Suprapubic skin (tissue), 4 donors: ENCODE measurements at places on chromosomes 2 and 18. TPM values are rescaled to one million over a fixed set of nuclear protein-coding genes. Genes with fewer than 3 reads are reported as not detected.

M1AP gene
- total RNA-seq: not detected

HK2 gene
- total RNA-seq: 15.4 TPM

DNA sequence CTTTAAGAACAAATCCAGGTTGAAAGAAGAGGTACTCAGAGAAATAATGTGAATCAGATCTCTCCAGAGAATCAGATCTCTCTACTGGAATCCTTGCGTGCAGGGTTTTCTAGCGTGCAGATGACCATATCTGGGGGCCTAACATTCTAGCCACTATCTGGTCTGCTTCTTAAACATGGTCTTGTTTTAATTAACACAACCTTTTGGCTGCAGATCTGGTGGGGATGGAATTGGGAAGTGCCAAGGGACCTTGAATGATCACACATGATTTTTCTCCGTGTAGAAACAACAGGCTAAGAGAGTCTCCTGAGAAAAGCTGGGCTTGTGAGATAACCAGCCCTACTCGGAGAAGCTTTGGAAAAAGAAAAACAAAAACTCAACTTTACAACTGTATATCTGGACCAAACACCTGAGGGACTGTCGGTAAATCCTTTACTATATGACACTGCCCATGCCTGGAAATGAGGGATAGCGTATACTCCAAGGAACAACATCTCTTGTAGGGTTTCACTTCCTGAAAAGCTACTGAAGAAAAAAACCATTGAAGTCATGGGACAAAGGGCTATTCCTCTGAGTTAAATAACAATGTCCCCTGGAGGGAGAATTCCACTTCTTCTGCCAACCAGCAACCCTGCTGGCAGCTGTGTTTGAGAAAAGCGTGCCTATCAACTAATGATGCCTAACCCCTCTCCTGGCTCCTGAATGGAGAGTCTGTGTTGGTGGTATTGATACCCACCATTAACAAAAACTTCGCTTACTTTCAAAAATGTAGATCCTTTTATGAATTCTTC is 171.0 kb upstream of the REV1 start:
- peaks cover 45% of the 10 kb centered on the region for H3K4me1 ChIP-seq
- no peaks in the 10 kb centered on the region for H3K27me3 ChIP-seq
- no peak for DNase-seq
- no peaks in the 10 kb centered on the region for H3K36me3 ChIP-seq

- H3K27ac ChIP-seq: no peak overlapping the region
- no peak overlapping the region for H3K4me3 ChIP-seq
- DNase-seq: no peak
- no peaks in the 10 kb centered on the region for H3K27me3 ChIP-seq
These were observed 24.0 kb upstream of the TMEM37 start for GRCh38 chr2:119407430-119408220.

GRCh38 chr2:232981356-232981755 is 31.7 kb downstream of the NGEF start:
- peaks cover 8% of the 10 kb centered on the region for H3K27me3 ChIP-seq
- no peak overlapping the region for H3K4me3 ChIP-seq
- H3K36me3 ChIP-seq: no peaks in the 10 kb centered on the region
- no peak for DNase-seq
- peaks cover 21% of the 10 kb centered on the region for H3K4me1 ChIP-seq

DNA sequence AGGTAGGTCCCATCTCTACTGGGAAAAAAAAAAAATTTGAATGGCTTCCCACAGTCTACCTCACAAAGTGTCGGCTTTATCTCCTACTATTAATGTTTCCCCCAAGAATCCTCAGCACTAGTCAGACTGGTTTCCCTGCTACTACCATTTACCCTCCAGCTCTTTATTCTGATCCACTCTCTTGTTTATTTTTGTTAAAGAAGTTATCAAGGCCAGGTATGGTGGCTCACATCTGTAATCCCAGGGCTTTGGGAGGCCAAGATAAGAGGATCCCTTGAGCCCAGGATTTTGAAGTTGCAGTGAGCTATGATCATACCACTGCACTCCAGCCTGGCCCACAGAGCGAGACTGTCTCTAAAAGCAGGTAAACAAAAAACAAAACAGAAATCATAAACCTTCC is 1275.3 kb downstream of the LRP1B start:
- H3K27ac ChIP-seq: no peak overlapping the region
- DNase-seq: no peak
- H3K27me3 ChIP-seq: no peaks in the 10 kb centered on the region
- no peaks in the 10 kb centered on the region for H3K36me3 ChIP-seq
- H3K4me1 ChIP-seq: no peaks in the 10 kb centered on the region
- no peak overlapping the region for H3K4me3 ChIP-seq

DNA sequence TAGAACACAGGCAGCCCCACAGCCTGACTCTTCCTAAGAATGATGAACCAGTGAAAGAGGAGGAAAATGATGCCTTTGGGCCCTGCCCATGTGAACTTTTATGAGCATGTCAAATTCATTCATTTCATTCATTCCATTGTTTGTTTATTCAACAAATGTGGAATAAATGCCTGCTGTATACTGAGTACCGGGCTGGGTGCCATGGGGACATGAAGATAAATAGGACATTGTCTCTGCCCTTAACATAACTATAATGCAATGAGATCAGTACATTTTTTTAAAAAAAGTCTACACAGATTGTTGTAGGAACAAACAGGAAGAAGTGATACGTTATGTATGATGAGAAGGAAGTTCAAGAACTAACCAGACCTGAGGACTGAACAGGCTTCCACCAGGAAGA is 14.7 kb downstream of the MREG start:
- H3K36me3 ChIP-seq: peaks cover 5% of the 10 kb centered on the region
- H3K4me3 ChIP-seq: no peak overlapping the region
- no peaks in the 10 kb centered on the region for H3K27me3 ChIP-seq
- peaks cover 16% of the 10 kb centered on the region for H3K4me1 ChIP-seq
- no peak for DNase-seq
- H3K27ac ChIP-seq: no peak overlapping the region

- no peak overlapping the region for H3K27ac ChIP-seq
- no peak for DNase-seq
- H3K36me3 ChIP-seq: no peaks in the 10 kb centered on the region
- no peaks in the 10 kb centered on the region for H3K27me3 ChIP-seq
- no peak overlapping the region for H3K4me3 ChIP-seq
- peaks cover 7% of the 10 kb centered on the region for H3K4me1 ChIP-seq
These were observed 48.8 kb upstream of the IHH start for GRCh38 chr2:219109471-219109870.

DNA sequence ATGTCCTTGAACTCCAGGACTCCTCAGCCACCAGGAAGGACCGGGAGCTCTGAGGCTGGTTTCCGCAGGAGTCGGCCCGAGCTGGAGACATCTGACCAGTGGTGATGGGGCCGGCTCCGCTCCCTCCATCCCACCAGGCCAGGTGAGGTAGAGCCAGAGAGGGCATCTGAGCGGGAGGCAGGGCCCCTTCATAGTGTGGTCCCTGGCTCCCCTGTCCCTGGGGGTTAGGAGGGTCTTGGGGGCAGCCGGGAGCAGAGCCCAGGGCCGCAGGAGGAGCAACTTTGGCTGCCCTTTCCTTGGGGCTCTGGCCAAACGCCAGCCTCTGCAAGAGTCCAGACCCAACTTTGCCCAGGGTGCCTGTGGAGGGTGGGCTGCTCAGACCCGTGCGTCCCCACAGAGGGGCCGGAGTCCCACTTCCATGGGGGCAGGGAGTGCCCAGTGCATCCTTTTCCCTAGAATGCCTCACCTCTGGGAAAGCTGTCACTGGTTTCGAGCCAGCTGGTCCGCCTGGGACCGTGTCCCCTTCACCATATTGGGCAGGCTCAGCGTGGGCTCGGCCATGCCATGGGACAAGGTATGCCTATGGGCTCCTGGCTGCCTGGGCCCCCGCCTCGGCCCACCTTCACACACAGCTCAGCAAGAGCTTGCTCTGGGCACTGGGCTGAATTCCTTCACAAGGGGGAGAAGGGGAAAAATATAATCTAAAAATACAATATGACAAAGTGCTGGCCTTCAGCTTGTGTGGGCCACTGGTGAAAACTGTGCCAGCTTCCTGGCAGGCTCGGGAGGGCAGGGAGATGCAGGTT is 148.6 kb downstream of the TWIST2 start:
- no peaks in the 10 kb centered on the region for H3K36me3 ChIP-seq
- H3K27me3 ChIP-seq: peaks cover 3% of the 10 kb centered on the region
- no peak overlapping the region for H3K27ac ChIP-seq
- H3K4me3 ChIP-seq: no peak overlapping the region

GRCh38 chr2:9755638-9756037 is 87.6 kb upstream of the TAF1B start:
- DNase-seq: no peak
- no peaks in the 10 kb centered on the region for H3K27me3 ChIP-seq
- no peak overlapping the region for H3K4me3 ChIP-seq
- peaks cover 76% of the 10 kb centered on the region for H3K4me1 ChIP-seq

DNA sequence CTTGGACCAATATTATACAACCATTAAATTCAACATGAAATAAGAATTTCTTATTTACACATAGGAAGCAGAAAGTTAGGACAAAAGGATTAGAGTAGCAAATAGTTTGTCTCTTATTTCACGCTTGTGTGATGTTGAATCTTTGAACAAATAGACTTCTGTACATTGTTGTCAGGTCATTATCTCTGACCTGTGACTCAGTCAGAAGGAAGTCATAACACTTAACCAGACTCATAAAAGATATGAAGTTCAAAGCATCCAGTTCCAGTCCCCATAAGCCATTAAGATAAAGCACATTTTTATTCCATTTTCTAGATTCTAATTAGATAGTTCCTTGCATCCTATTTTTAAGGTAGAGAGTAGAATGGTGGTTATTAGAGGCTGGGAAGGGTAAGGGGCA is 130.8 kb downstream of the UPP2 start:
- H3K27ac ChIP-seq: no peak overlapping the region
- H3K36me3 ChIP-seq: no peaks in the 10 kb centered on the region
- no peak for DNase-seq
- H3K4me1 ChIP-seq: no peaks in the 10 kb centered on the region

DNA sequence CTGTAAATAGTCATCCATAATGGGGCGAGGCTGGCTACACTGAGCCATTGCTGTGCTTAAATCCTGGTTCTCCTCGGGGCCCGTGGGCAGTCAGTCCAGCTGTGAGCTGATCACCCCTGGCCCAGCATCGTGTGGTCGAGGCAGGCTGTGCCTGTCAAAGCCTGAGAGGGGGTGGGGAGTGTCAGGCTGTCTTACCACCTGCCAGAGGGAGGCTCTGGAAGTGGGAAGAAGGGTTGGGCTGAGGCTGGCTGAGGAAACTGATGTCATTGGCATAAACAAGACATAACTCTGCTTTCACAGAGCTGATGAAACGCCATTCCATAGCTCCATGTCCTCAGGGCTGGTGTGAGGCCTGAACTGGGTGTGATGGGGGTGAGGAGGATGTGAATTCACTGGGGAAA is 49.7 kb downstream of the KLHL29 start:
- H3K27me3 ChIP-seq: no peaks in the 10 kb centered on the region
- no peak for DNase-seq
- H3K4me1 ChIP-seq: peaks cover 4% of the 10 kb centered on the region
- H3K27ac ChIP-seq: no peak overlapping the region

- DNase-seq: no peak
- no peak overlapping the region for H3K27ac ChIP-seq
- no peaks in the 10 kb centered on the region for H3K4me1 ChIP-seq
- peaks cover 29% of the 10 kb centered on the region for H3K36me3 ChIP-seq
These were observed 67.5 kb upstream of the CD226 start for GRCh38 chr18:70015127-70015526.
